ENCODE measurements at places on chromosomes 4 and X. TPM values are rescaled to one million over a fixed set of nuclear protein-coding genes. Genes with fewer than 3 reads are reported as not detected.

DNA sequence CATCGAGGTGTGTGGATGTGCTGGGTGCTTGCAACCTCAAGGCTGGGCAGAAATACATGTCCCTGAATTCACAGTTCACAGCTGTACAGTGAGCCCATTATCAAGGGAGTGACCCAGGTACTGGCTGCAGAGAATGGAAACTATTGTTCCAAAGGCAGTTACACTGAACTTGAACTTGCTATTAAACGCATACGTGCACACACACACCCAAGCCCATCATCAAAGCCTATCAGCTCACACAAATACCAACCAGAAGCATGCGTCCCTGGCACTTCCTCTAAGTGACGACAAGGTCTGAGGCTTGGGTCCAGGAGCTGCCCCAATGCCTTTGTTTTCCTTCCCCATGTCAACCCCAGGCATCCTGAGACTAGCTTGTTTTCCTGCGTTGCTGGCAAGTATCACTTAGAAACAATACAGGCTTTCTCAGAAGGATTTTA, 88.6 kb downstream of the IRF2 start:
- no peak for DNase-seq

GRCh38 chr4:3219761-3220475, 29.0 kb upstream of the MSANTD1 start:
- DNase-seq: no peak

GRCh38 chr4:185634066-185634652, 98.9 kb upstream of the PDLIM3 start:
- peak; percentile 7 for DNase-seq

GRCh38 chr4:173418639-173419038, 19.7 kb upstream of the SCRG1 start:
- DNase-seq: no peak

- DNase-seq: peak; percentile 63
These were observed at the start of gene NAA10 for GRCh38 chrX:153934762-153935325. TSS of gene NAA10 (minus strand) at chrX:153935037. CDS start at chrX:153934904, 133 bp downstream.

Gene NLGN3
- total RNA-seq: 0.18 TPM

Measured in IMR-90 (cell line).